Breast epithelium (tissue), 4 donors: ENCODE measurements at places on chromosomes 5 and 9. TPM values are rescaled to one million over a fixed set of nuclear protein-coding genes. Genes with fewer than 3 reads are reported as not detected.

The SLC1A3 gene
- 122 TPM for total RNA-seq

The ANKRD18B gene
- total RNA-seq, result not detected

DNA sequence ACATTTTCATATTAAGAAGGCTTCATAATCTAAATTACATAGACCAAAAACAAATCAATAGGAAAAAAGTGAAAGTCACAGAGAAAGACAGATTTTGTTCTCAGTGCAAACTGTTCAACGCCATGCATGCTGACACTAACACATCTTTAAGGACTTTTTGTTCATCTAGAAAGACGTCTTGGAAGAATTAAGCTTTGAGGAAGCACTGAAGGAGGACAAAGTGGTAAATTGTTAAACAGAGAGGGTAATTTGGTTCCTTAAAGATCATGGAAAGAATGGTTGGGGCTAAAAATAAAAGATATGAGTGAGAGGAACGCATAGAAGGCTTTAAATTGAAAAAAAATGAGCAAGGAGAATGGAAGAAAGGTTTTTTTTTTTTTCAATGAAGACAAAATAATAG is 9.1 kb downstream of the MEGF9 start:
- DNase-seq, result no peak

- DNase-seq, result no peak
These were observed 1.1 kb upstream of the TNFAIP8 start for GRCh38 chr5:119354537-119355243.

DNA sequence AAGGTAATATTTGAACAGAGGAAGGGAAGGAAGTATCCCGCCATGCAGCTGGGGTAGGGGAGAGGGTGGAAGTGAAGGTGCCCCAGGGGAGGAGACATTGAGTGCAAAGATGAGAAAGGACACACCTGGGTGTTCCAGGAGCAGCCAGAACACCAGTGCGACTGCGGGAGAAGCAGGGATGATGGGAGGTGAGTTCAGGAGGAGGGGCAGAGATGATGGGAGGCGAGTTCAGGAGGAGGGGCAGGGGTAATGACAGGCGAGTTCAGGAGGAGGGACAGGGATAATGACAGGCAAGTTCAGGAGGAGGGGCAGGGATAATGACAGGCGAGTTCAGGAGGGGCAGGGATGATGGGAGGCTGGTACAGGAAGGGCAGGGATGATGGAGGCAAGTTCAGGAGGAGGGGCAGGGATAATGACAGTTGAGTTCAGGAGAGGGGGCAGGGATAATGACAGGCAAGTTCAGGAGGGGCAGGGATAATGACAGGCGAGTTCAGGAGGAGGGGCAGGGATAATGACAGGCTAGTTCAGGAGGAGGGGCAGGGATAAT is 17.2 kb upstream of the SPOCK1 start:
- DNase-seq, result no peak

DNA sequence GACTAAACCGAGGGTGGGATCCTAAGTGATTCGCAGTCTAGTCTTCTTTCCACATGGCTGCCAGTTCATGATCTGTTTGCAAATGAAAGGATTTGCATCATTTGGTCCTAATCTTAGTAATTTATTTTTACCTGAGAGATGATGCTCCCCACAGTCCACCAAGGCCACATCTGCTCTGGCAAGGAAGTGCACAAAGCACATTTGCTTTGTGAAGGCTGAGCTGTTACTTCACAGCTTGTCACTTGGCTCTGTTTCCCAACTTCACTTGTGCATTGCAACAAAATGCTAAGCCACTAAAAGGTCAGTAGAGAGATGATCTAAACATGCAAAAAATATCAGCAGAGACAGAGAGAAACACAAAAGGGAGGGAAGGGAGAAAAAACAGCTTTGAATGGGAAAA is 128.5 kb upstream of the VLDLR start:
- no peak for DNase-seq

DNA sequence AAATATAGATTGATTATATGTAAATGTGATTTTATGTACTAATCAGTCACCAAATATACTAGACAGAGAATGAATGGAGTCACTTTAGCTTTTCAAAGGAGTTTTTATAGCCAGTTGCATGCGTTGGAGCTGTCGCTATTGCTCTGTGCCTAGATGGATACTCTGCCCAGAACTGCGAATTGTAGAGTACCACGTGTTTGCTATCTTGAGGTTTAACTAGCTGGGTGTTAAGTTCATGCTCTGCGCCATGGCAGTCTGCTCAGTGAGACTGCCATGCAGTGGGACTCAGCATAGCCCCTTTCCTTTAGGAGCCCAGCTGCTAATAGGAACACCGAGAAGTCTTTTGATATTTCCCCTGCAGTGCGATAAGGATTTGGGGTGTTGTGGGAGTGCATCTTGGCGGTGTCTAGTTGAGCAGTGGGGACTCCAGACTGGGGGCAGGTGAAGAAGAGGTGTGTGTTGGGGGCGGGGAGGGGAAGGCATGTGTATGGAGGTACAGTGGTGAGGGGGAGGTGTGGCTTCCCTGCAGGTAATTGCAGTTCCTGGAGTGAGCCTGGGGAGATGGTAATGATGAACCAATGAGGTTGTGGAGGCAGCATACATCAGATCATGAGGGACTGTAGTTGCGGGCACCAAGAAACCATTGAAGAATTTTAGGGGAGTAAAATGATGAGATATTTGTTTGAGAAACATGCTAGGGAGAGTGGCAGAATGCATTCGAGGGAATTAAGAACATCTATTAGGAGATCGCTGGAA is 118.9 kb downstream of the TRIO start:
- DNase-seq, result no peak

- DNase-seq, result no peak
These were observed 164.1 kb downstream of the HSD17B3 start for GRCh38 chr9:96137671-96138429.

DNA sequence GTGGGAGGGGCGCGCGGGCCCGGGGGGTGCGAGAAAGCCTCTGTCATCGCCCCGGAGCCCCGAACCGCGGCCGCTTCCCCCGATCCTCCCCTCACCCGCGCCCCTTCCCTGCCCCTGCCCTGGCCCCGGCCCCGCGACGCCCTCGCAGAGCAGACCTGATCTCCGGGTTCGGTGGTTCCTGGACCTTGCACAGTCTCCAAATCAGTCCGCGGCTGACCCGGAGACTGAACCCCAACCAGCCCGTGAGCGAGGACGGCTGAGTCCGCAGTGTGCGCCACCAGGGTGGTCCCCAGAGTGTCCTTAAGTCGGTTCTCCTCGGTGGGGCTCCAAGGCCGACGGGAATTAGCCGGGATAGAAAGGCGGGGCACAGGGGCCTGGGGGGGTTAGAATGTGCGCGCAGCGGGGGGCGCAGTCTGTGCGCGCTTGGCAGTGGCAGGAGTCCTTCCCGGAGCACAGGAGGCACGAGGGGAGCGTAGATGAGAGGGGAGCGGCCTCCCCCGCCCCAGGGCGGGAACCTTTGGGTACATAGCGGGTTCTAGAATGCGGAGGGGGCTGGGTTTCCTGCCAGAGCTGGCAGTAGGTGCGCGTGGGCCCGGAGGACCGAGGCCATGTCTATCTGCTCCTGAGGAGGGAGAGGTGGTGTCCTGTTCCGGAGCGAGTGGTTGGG is 779 bp downstream of the PKN3 start:
- no peak for DNase-seq

DNA sequence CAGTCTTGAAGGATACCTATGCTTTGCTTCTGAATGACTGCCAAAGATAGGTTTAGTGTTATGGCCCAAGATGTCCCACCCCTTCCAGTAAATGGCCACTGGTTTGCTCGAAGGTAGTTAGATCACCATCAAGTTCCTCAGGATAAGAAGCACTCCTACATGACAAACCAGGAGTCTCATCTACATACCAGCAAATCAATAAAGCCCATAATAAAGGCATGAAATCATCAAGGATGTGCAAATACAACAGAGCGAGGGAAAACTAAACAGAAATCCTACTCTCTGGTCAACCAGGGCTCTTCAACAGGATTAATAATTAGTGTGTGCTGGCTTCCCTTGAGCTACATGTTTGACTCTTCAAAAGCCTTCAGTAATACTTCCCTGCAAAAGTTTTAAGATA is 141.0 kb downstream of the LHFPL2 start:
- DNase-seq, result no peak
